Activated T-helper 1 cell treated with anti-CD3 and anti-CD28 coated beads, Interleukin-12 subunit alpha, Interleukin-12 subunit beta, Interleukin-2, Interleukin-4 antibody, amounts not matched to agents 30 ng/mL and 10 ng/mL and 1 ng/mL, durations not matched to agents 14 hours and 24 hours and 36 hours (primary cell): ENCODE measurements at places on chromosomes 5 and 9.

DNA sequence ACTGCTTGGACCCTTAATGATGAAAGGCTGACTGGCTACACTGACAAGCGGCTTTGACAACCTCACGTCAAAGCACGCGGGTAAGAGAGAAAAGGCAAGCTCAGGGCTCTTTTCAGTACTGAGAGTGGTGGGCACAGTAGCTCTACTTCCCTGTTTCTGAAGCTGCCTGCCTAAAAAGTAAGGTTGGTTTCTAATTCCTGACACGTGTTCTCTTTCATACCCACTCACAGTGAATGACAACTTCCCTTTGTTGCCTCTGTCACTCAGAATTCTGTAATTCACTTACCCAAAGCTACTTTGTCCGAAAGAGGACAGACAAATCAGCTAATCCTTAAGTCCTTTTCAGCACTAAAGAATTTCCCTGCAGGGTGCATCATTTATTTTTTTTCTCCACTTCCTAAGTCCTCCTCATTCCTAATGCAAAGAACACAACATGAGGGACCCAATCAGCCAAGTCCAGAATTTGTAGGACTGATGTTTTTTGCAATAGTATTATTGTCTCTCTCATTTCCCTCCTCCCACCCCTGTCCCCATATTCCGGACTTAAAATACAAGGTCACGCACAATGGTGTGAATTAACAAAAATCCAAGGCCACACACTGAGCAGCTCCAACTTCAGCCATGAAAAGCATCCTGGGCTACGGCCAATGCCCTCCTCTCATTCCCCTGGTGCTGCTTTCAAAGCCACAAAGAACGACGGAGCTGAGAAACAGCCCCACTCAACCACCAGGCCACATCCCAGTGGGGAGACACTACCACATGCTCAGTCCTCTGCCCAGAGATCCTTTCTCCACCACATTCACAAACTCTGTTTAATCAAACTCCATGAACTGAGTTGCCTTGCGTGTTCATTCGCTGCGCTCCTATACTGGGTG lies 221.0 kb downstream of the TSSK1B start:
- no peak for DNase-seq

- no peak for DNase-seq
These were observed 17.9 kb downstream of the CMYA5 start for GRCh38 chr5:79707535-79707934.

DNA sequence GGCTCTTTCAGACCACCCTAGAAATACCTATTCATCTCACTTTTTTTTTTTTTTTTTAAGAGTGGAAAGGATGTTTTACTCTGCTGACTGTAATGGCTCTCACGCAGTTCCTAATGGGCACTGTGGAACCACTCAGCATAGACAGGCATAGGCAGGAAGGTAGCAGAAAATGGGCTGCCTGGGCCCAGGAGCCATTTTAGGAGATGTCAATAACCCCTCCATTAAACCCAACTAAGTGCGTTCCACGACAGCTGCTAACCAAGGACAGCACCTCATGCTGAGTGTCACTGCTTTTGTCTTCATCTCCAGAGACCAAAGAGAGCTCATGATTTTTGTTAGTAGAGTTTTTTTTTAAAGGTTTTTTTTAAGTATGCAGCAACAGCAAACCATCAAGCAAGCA lies 15.3 kb downstream of the MAP1B start:
- DNase-seq, result no peak

DNA sequence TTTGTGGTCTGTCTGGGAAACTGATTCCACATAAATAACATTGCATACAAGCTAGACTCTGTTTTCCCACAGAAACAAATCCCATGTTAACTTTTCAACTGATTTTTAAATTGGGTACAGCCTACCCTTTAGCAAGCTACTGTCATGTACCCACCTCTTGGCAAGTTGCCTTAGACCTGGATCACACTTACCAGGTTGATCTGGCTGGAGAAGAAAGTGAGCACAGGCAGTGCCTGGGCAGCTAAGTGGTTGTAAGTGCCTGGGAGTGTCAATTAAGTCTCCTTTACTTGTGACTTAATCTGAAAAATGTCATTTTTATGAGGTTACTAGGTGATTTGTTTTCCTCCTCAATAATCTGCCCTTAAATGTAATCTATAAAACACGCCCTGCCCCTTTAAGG lies 336.4 kb downstream of the ARL15 start:
- no peak for DNase-seq

DNA sequence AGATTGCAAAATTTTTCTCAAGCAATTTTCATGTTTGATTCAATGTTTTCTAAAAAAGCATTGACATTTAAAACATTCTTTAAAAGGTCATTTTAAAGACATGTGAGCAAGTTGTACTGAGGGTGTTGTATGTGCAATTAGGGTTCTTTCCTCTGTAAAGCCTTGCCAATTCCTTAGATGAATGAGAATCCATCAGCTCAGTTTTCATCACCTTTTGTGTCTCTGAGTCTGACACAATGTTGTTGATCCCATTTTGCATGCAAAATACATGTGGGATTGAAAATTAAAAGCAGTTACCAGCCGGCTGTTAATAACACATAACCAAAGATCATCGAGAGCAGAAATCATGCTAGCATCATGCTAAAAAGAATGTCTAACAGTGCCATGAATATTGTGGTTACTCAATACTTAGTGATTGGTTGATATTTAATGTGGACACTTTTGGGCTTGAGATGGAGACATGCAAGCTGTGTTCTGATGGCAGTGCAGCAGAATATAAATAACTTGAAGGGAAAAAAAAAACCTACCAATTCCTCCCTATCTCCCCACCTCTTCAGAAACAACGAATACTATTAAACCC lies 57.7 kb downstream of the FGF10 start:
- no peak for DNase-seq

GRCh38 chr5:89303033-89303480 lies 420.1 kb upstream of the MEF2C start:
- no peak for DNase-seq

DNA sequence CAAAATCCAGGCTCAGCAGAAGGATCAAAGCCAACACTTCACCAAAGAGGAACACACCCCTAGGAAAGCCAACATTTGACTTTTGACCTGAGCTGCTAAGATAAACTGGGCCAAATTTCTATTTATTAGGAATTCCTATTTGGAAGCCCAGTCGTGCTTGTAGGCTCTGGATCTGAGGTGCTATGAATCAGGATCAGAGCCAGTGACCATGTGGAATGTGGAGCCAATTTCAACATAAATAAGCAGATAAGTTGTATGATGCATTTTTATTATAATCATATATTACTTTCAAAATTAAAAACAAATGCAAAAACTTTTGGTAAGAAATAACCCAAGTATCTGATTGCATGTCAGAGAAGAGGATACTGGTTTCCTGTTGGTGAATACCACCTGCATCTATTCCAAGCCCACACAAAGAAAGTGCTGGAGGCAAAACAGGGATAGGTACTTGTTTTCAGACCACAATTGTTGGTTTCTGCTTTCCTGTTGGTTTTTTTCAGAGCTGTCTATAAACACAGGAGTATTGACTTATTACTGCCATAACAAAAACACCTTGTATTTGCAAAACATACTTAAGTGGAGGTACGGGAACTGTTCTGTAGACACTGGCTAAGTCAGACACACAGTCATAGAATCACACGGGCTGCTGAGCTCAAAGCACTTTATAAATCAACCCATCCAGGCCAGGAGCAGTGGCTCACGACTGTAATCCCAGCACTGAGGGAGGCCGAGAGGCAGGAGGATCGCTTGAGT lies 52.8 kb downstream of the ARL15 start:
- DNase-seq, result no peak

- DNase-seq, result no peak
These were observed 202.9 kb upstream of the IL12B start for GRCh38 chr5:159533197-159533596.

- no peak for DNase-seq
These were observed 61.2 kb downstream of the MCTP1 start for GRCh38 chr5:95223566-95224258.

GRCh38 chr5:124365361-124365801 lies 381.1 kb downstream of the ZNF608 start:
- no peak for DNase-seq

- no peak for DNase-seq
These were observed 6.3 kb downstream of the IGIP start for GRCh38 chr5:140131967-140132409.

DNA sequence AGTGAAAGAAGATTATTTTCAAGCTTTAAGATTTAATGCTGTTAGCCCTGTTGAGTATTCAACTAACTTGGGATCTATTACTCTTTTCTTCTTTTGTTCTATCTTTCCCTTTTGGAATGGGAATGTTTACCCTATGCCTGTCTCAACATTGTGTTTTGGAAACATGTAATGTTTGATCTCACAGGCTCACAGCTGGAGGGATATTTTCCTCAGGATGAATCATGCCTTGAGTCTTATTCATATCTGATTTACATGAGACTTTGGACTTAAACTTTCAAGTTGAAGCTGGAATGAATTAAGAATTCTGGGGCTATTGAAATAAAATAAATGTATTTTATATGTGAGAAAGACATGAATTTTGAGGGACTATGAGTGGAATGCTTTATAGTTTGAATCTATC lies 607.8 kb upstream of the PTGER4 start:
- DNase-seq, result no peak

DNA sequence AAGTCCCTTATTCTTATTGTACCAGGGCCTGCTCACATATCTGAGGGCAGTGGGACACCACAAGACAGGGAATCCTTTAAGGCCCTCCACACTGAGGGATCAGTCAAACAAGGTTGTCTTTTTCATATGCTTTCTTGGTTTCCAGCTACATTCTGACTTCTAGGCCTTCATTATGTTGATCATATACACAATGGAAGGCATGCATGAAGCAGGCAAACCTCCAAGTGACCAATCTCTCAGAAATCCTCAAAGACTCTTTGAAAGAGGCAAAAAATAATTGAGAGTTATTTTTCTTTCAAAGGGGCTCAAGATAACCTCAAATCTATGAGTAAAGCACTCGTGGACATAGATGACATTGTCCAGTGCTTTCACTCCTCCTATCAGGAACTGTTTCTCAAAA lies 1195.9 kb upstream of the ACO1 start:
- DNase-seq, result no peak

GRCh38 chr5:75089137-75089536 lies 36.8 kb upstream of the GCNT4 start:
- no peak for DNase-seq

- no peak for DNase-seq
These were observed 135.1 kb downstream of the SLC25A46 start for GRCh38 chr5:110873773-110874437.

DNA sequence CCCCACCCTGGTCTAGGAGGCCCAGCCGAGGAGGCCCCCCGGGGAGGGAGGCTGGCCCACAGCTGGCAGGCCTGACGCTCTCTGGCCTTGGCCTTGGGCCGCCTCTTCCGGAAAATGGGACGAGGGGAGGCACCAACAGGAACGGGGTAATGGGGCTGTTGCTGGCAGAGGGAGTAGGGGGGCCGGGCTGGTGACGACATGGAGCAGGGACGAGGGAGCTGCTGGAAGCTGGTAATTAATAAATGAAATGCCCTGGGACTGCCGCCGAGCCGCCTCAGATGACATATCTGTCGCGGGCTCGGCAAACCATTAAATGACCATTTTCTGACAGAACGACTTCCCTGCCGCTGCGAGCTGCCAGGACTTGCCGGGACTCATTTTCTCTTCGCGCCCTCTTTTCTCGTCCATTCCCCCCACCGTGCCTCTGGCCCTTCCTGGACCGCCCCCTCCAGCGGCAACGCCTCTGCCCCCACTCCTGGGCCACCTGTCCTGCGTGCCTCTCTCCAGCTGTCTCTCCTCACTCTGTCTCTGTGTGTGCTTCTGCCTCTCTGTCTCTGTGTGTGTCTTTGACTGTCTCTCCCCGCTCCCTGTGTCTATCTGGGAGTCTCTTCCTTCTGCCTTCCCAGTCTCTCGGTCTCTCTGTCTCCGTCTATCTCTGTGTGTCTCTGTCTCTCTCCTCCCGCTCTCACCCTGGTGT lies 215.7 kb downstream of the PAX5 start:
- no peak for DNase-seq

DNA sequence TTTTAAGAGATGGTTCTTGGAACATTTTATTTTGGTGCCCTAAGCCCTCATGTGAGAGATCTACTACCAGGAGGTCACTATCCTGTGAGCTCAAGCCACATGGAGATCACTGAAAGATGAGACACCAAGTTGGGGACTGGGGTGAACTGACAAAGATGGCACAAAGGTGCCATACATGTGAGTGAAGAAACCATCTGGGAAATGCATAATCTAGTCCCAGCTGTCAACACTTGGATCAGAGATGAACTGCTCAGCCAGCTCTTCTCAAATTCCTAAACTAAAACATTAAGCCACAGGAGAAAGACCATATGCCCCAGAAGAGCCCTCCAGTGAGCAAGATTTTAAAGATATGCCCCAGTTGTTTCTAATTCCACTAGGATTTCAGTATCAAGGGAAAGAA lies 22.2 kb upstream of the MYOT start:
- DNase-seq, result no peak

GRCh38 chr5:115952588-115952987 lies 9.7 kb upstream of the LVRN start:
- no peak for DNase-seq

GRCh38 chr9:127207734-127208410 lies 56.7 kb upstream of the GARNL3 start:
- DNase-seq, result no peak

DNA sequence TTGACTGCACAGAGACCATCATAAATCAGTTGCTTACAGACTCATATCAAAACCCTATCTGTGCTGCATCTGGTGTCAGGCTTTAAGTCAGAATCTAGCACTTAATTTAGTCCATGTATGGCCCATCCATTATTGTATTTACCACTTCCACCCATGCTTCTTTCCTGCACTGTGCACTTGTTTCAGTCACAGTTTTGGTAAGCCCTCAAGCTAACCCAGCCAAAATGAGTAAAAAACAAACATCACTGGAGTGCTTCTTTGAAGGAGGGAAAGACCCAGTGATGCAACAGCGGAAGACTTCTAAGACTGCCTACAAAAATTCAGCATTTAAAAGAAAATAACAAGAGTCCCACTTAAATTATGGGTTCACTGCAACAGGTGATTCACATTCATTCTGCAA lies 69.0 kb downstream of the FGF10 start:
- no peak for DNase-seq

DNA sequence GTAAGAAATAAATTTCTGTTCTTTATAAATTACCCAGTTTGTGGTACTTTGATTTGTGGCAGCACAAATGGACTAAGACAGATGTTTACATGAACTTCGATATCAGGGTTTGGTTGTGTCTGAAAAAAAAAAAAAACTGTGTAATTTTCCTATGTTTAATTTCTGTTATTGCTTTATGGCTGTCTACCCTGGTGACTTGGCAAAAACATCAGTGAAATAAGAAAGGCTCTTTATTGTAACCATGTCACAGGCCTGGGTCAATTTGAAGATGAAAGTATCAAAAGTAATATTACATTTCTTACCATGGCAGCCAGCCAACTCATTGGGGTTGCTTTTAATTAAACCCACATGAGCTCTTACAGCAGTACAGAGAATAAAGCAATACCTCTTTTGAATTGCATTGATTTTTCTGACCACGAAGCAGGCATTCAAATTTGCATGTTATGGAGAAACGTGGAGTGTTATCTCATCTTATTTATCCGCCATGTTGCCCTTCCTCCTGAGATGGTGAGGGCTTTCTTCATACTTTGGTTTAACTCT lies 20.6 kb upstream of the SV2C start:
- DNase-seq, result no peak
